ENCODE measurements at places on chromosomes 1 and 21.

DNA sequence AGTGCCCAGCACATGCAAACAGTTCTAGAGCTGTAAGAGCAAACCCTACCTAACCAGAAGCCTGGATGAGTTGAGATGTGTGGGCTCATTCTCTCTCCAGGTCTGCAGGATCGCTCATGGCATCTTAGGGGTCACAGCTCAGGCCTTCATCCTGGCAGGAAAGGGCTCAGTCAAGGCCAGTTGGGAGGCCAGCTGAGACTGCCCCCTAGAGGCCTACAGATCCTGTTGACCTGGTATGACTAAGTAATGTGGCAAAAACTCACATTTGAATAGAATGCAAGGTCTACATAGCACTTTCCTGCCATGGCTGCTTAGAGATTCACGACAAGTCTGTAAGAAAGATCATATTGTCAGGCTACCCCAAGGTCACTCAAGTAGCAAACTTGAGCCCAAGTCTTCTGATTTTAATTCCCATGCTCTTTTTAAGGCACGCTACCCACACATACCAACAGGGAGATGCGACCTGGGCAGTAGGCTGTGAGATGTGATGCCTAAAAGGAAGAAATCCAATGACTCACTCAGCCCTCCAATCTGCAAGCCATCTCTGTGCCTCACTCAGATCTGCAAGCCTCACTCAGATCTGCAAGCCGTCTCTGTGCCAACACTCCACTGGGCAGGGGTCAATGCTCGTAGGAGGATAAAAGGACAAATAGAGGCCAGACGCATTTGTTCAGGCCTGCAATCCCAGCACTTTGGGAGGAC lies 5.1 kb upstream of the CAPN8 start:
- DNase-seq = peak; percentile 32
- no peak overlapping the region for H3K27ac ChIP-seq
- no peak overlapping the region for H3K4me3 ChIP-seq
- no peaks in the 10 kb centered on the region for H3K27me3 ChIP-seq
- no peaks in the 10 kb centered on the region for H3K36me3 ChIP-seq

GRCh38 chr1:197127246-197127912 lies 19.1 kb downstream of the ASPM start:
- no peak for DNase-seq
- no peak overlapping the region for H3K4me3 ChIP-seq
- no peaks in the 10 kb centered on the region for H3K36me3 ChIP-seq
- no peaks in the 10 kb centered on the region for H3K27me3 ChIP-seq
- no peak overlapping the region for H3K27ac ChIP-seq

- H3K4me1 ChIP-seq = no peaks in the 10 kb centered on the region
- DNase-seq = no peak
- H3K4me3 ChIP-seq = no peak overlapping the region
- no peak overlapping the region for H3K27ac ChIP-seq
Measured at GRCh38 chr1:84809023-84809422, 84.0 kb downstream of the LPAR3 start.

DNA sequence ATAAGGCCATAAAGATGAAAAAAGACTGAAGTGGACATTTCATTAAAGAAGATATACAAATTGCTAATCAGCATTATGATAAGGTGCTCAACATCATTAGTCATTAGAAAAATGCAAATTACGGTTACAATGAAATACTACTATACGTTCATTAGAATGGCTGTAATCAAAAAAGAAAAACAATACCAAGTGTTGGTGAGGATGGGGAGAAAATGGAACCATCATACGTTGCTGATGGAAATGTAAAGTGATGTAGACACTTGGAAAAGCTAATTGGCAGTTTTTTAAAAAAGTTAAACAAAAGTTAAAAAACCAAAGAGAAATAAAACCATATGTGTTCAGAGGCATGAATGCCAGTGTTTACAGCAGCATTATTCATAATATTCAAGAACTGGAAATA lies 8.6 kb upstream of the SOD1 start:
- H3K27me3 ChIP-seq = no peaks in the 10 kb centered on the region
- DNase-seq = no peak
- no peaks in the 10 kb centered on the region for H3K4me1 ChIP-seq
- H3K27ac ChIP-seq = no peak overlapping the region
- H3K4me3 ChIP-seq = no peak overlapping the region

- DNase-seq = no peak
- H3K4me1 ChIP-seq = no peaks in the 10 kb centered on the region
- H3K27me3 ChIP-seq = no peaks in the 10 kb centered on the region
- H3K27ac ChIP-seq = no peak overlapping the region
- H3K4me3 ChIP-seq = no peak overlapping the region
- H3K36me3 ChIP-seq = no peaks in the 10 kb centered on the region
Measured at GRCh38 chr21:36310016-36310415, 10.0 kb upstream of the MORC3 start.

- no peak for DNase-seq
Measured at GRCh38 chr1:8266436-8267165, 51.3 kb upstream of the SLC45A1 start.

DNA sequence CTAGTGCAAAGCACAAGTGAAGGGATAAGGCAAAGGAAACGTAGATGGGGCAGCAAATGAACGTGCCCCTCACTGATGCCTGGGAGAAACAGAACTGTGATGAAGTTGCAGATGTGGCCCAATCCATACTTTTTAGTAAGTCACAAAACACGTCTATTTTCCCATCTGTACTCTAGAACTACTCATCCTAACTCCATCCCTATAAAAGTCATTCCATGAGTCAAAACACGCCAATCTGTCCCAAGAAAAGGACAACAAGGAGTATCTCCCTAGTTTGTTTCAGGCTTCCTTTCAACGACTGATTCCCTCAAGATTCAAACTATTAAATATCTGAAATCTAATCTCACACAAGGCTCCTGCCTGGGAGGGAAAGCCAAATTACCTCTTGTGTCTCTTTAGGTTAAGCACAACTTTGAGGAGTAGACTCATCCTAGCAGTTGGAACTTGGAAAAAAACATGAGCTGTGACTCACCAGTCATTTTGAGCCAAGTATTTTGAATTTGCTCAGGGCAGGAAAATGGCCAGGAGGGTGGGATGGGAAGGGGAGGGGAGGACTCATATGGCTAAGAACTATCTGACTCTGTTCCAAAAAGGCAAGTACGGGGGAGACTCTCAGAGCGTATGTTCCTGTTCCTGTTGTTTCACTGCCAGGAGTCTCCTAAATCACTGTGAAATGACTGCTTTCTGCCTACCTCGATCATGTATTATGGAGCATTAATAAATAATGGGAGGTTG lies 214.5 kb upstream of the CAMK1G start:
- no peaks in the 10 kb centered on the region for H3K27me3 ChIP-seq
- no peak overlapping the region for H3K27ac ChIP-seq
- DNase-seq = no peak
- H3K4me1 ChIP-seq = no peaks in the 10 kb centered on the region

DNA sequence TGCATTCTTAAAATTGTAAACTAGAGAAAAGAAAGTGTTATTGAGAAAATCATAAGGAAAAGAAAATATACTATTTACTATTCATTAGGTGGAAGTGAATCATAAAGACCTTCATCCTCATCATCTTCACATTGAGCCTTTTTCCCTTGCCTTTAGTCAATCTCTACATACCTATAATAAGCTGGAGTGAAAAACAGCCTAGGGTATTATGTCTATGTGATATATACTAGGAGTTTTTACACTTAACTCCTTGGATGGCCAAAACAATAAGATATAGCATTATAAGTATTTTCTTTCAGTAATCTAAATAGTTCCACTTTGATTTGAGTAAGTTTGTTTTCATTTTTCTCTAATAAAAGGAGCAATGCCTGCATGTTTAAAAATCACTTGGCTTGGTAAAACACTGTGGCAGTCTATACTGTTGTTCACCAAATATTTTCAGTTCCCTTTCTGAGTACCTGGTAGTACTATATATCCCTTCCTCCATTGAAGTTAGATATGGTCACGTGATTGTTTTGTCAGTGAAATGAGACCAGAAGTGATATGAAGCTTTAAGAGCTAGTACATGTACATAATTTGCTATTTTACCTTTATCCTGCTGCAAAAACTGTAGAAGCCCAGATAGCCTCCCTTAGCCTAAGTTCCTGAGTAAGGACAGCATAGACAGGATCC lies 78.3 kb downstream of the CLEC20A start:
- no peaks in the 10 kb centered on the region for H3K27me3 ChIP-seq
- no peaks in the 10 kb centered on the region for H3K36me3 ChIP-seq
- no peak for DNase-seq
- H3K4me3 ChIP-seq = no peak overlapping the region
- H3K4me1 ChIP-seq = no peaks in the 10 kb centered on the region

- no peaks in the 10 kb centered on the region for H3K27me3 ChIP-seq
- no peak for DNase-seq
- no peak overlapping the region for H3K27ac ChIP-seq
Measured at GRCh38 chr1:14245954-14246353, 352.5 kb upstream of the KAZN start.

DNA sequence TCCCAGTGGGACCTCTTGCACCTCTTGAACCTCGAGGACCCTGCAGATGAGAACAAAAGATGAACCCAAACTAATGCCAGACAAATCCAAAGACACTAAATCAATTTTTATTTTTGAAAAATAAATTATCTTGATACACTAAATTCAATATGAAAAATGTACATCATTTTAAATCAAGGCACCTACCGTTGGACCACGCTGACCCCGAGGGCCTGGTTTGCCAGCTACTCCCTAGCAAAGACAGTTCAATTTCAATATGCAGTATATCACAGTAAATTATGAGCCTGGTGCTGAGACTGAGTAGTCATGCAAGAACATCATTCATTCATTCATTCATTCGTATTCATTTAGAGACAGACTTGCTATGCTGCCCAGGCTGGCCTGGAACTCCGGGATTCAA lies 129.4 kb downstream of the COL11A1 start:
- H3K4me3 ChIP-seq = no peak overlapping the region
- H3K27me3 ChIP-seq = no peaks in the 10 kb centered on the region
- H3K27ac ChIP-seq = no peak overlapping the region
- H3K36me3 ChIP-seq = no peaks in the 10 kb centered on the region

DNA sequence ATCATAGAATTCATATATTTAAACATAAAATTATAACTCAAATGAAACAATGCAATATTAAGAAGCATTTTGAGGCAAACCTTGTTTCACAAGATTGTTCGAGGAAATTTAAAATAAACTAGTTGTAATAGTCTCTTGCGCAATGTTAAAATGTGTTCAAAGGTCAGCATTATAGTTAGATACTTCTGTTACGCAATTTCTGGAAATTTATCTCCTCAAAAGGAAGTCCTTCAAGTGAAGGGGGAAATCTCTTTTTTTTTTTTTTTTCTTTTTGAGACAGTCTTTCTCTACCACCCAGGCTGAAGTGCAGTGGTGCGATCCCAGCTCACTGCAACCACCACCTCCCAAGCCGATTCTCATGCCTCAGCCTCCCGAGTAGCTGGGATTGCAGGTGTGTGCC lies 52.1 kb downstream of the FMO4 start:
- no peak overlapping the region for H3K27ac ChIP-seq
- H3K36me3 ChIP-seq = no peaks in the 10 kb centered on the region
- no peak overlapping the region for H3K4me3 ChIP-seq

DNA sequence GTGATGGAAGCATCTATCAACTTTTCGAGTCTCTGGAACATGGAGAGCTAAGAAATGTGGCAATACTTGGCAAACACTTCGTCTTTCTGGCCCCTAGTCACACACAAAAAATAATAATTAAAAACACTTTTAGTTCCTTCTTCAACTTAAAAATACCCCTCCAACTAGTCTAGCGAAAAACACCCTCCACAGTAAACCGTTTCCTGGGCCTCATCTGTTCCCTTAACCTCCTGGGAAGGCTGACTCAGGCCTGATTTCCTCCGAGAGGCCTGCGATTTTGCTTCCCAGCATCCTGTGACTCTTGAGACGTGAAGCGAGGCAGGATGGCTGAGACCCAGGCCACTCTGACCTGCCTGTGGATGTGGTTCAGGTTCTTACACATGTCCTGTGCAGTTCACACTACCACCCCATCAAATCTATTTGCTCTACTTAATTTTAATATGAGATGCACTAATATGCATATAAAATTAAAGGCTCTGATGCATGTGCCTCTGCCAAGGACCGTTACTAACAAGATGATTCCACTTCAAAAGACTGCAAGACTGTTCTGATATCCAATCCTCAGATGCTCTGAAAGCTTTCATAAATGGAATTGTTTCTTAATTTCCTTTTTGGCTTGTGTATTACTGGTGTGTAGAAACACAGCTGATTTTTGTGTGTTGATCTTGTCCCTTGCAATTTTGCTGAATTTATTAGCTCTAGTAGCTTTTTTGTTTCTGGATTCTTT lies 3.5 kb downstream of the NAV1 start:
- DNase-seq = no peak
- H3K4me3 ChIP-seq = no peak overlapping the region
- no peak overlapping the region for H3K27ac ChIP-seq
- no peaks in the 10 kb centered on the region for H3K36me3 ChIP-seq
- H3K27me3 ChIP-seq = peaks cover 6% of the 10 kb centered on the region

DNA sequence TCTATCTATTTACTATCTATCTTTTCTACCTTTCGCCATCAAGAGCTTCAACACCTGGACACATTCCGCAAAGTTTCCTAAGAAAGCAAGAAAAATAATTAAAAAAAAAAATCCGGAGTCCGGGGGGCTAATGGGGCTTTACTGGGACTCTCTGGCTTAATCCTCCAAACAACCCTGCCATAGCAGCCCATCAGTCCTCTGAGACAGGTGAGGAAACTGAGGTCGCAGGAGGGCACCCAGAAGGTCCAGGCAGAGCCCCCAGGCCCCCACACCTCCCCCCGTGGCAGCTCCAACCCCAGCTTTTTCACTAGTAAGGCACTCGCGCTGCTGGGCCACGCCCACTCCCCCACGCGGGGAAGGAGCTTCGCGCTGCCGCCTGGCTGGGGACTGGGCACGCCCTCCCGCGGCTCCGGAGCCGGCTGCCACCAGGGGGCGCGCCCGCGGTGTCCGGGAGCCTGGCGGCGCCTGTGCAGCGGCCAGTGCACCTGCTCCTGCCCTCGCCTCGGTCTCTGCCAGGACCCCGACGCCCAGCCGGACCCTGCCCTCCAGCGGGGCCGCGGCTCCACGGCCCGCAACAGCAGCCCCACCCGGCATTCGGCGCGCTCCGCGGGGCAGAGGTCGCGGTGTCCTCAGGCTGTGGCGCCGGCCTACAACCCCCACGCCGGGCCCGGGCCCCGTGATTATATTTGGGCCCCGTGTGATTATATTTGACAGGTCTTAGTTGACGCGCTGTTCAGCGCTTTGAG lies 54.1 kb upstream of the SAMD11 start:
- no peak for DNase-seq
- H3K27ac ChIP-seq = no peak overlapping the region
- peaks cover 5% of the 10 kb centered on the region for H3K4me1 ChIP-seq
- H3K27me3 ChIP-seq = peaks cover 20% of the 10 kb centered on the region
- no peak overlapping the region for H3K4me3 ChIP-seq
- no peaks in the 10 kb centered on the region for H3K36me3 ChIP-seq

DNA sequence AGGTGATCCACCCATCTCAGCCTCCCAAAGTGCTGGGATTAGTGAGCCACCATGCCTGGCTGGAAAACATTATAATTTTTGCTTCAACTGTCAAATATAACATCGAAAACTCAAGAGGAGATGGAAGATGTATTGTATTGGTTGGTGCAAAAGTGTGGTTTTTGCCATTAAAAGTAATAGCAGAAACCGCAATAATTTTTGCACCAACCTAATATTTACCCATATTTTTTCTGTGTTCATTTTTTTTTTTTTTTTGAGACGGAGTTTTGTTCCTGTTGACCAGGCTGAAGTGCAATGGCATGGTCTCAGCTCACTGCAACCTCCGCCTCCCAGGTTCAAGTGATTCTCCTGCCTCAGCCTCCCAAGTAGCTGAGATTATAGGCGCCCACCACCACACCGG lies 27.1 kb upstream of the SHE start:
- no peaks in the 10 kb centered on the region for H3K4me1 ChIP-seq
- no peaks in the 10 kb centered on the region for H3K27me3 ChIP-seq
- H3K36me3 ChIP-seq = no peaks in the 10 kb centered on the region
- no peak overlapping the region for H3K27ac ChIP-seq
- no peak overlapping the region for H3K4me3 ChIP-seq
- no peak for DNase-seq

Data from spinal cord (tissue), 10 donors.